ENCODE measurements at places on chromosomes 7 and 10. TPM values are rescaled to one million over a fixed set of nuclear protein-coding genes. Genes with fewer than 3 reads are reported as not detected.
A peak's percentile ranks its signal among the peaks of the same experiment; 100 is the strongest.

Gene PRXL2A
- 39.5 TPM for total RNA-seq

Gene CYP3A4
- total RNA-seq: 1.5 TPM

Gene GNG11
- 1.0 TPM for total RNA-seq

Gene SDK1
- total RNA-seq: 12.0 TPM

Gene IL6
- total RNA-seq: 7.3 TPM

Gene SPDYE16
- 0.24 TPM for total RNA-seq

Gene SPDYE5
- total RNA-seq: not detected

Gene MKX
- total RNA-seq: not detected

Gene GATA3
- 1.8 TPM for total RNA-seq

Gene SPDYE8
- total RNA-seq: not detected

DNA sequence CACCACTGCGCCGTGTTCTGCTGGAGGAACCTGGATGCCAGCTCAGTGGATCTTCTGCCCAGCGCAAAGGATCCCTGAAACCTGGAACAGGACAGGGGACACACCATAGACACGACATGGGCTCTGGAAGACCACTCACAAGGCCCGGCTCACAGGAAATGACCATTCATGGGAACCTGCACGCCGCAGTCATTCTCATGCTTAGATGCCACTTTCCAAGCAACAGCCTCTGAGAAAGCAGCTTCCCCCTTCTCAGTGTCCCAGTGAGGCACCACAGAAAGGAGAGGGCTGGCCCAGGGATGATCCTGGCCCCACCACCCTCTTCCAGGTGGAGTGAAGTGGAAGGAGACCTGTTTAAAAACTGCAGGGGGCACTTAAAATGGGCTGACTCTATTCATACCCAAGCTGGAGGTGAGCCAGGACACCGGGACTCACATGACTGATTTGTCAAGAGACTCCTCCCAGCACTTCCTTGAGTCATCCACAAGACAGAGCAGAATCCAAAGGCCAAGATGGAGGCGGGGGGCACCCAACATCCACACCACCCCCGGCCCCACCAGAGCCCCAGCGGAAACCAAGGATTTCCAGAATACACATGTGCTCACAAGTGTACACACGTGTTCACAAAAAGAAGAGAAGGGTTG, 11.2 kb downstream of the CTBP2 start:
- H3K27ac ChIP-seq: peak overlapping the region; percentile 76
- H3K4me1 ChIP-seq: peaks cover 88% of the 10 kb centered on the region
- peak; percentile 79 for DNase-seq

- no peaks in the 10 kb centered on the region for H3K4me1 ChIP-seq
- H3K36me3 ChIP-seq: no peaks in the 10 kb centered on the region
- no peak for DNase-seq
- H3K4me3 ChIP-seq: no peak overlapping the region
- no peak overlapping the region for H3K27ac ChIP-seq
Measured at GRCh38 chr10:128864554-128865295, 602.3 kb upstream of the MGMT start.

- H3K36me3 ChIP-seq: no peaks in the 10 kb centered on the region
- H3K4me3 ChIP-seq: no peak overlapping the region
- H3K27me3 ChIP-seq: no peaks in the 10 kb centered on the region
- no peak for DNase-seq
- no peak overlapping the region for H3K27ac ChIP-seq
- peaks cover 7% of the 10 kb centered on the region for H3K4me1 ChIP-seq
Measured at GRCh38 chr10:87921931-87922688, 58.7 kb downstream of the PTEN start.

GRCh38 chr10:132981173-132981555, 38.8 kb upstream of the CFAP46 start:
- H3K4me1 ChIP-seq: no peaks in the 10 kb centered on the region
- H3K36me3 ChIP-seq: no peaks in the 10 kb centered on the region
- no peak overlapping the region for H3K27ac ChIP-seq
- DNase-seq: peak; percentile 77
- H3K27me3 ChIP-seq: no peaks in the 10 kb centered on the region
- no peak overlapping the region for H3K4me3 ChIP-seq

DNA sequence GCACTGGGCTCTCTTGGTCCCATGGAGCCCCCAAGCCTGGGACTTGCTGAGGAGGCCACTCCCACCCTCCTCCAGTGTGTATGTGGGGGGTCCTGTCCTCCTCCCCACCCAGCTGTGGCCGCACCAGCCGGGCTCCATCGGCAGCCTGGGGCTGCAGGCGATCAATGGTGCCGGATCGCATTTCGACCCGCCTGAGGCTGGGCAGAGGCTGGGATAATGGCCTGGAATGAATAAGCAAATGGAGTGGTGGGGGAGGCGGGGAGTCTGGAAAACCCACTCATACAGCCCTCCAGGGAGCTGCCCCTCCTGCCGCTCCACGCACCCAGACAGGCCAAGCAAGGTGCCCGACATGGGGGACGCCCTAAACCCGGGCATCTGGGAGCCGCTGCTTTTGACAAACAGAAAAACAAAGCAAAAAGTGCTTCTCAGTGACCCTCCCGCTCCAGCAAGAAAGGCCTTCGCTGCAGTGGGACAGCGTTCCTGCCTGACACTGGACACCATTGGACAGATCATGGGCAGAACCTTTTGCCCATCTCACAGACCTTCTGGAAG, 160.5 kb downstream of the NRF1 start:
- DNase-seq: no peak
- no peak overlapping the region for H3K27ac ChIP-seq
- H3K4me1 ChIP-seq: no peaks in the 10 kb centered on the region
- H3K36me3 ChIP-seq: no peaks in the 10 kb centered on the region
- no peak overlapping the region for H3K4me3 ChIP-seq

- no peak overlapping the region for H3K4me3 ChIP-seq
- H3K4me1 ChIP-seq: no peaks in the 10 kb centered on the region
- no peak for DNase-seq
- no peak overlapping the region for H3K27ac ChIP-seq
- H3K36me3 ChIP-seq: no peaks in the 10 kb centered on the region
Measured at GRCh38 chr10:131656009-131656408, 244.8 kb upstream of the PPP2R2D start.

GRCh38 chr10:651692-652091, 37.8 kb downstream of the DIP2C start:
- no peak overlapping the region for H3K27ac ChIP-seq
- no peaks in the 10 kb centered on the region for H3K36me3 ChIP-seq
- H3K27me3 ChIP-seq: no peaks in the 10 kb centered on the region
- peaks cover 22% of the 10 kb centered on the region for H3K4me1 ChIP-seq
- DNase-seq: peak; percentile 28

DNA sequence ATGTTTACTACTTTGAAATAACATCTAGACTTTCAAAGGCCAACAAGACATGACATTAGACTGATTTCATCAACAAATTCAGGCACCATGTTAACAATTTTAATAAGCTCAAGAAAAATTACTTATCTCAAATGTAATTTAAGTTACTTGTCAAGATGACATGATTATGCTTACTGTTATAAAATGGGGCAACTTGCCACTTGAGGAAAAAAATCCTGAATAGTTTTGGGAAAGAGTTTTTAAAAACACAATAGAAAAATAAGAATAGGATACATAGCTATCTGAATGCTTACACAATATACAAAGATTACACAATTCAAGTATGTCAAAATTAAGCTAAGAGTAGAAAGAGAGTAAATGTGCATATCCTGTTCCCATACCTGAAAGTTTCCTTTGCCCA, 85.4 kb downstream of the RNF32 start:
- no peaks in the 10 kb centered on the region for H3K36me3 ChIP-seq
- H3K27me3 ChIP-seq: no peaks in the 10 kb centered on the region

DNA sequence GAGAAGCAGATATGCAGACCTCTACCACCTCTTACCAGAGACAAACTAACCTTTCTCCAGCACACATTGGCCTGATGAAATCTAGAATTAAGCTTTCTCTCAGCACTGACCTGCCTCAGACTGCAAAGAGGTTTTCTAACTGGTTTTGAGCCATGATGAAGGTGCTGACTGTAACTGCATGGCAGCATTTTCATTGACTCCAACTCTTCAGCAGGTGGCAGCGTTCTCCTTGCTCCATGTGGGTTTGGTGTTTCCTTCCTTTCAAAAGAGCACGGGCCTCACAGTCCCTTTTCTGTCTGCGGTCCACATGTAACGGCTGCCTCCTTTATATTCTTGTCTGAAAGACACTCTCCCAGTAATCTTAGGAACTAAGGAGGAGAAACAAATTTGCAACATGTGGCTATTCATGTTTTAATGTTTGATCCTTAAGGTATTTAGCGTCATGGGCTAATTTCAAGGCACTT, 12.6 kb downstream of the KLLN start:
- no peak overlapping the region for H3K4me3 ChIP-seq
- no peaks in the 10 kb centered on the region for H3K4me1 ChIP-seq
- no peaks in the 10 kb centered on the region for H3K36me3 ChIP-seq
- DNase-seq: no peak
- no peak overlapping the region for H3K27ac ChIP-seq

GRCh38 chr10:132401401-132402118, 4.6 kb downstream of the PWWP2B start:
- peaks cover 19% of the 10 kb centered on the region for H3K36me3 ChIP-seq
- H3K4me1 ChIP-seq: peaks cover 62% of the 10 kb centered on the region
- H3K27ac ChIP-seq: peak overlapping the region; percentile 94
- no peaks in the 10 kb centered on the region for H3K27me3 ChIP-seq

DNA sequence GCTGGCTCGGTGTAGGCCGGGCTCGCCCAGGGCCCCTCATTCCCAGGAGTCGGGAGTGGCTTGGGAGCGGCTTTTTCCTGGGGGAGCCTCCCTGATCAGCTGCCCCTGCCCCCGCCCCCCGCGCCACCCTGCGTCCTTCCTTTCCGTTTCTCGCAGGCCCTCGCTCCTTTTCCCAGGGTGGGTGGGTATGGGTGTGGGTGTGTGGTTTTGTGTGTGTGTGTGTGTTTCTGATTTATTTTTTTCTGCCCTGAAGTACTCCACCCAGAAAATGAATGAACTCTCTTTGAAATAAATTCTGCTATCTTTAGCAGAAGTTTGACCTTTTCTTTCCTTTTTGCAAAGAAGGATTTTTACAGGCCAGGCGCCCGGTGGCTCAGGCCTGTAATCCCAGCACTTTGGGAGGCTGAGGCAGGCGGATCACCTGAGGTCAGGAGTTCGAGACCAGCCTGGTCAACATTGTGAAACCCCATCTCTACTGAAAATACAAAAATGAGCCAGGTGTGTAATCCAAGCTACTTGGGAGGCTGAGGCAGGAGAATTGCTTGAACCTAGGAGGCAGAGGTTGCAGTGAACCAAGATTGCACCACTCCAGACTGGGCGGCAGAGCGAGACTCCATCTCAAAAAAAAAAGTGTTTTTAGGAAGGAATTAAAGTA, 30.0 kb upstream of the AP5Z1 start:
- H3K27ac ChIP-seq: peak overlapping the region; percentile 89
- no peak for DNase-seq
- H3K36me3 ChIP-seq: peaks cover 17% of the 10 kb centered on the region
- H3K4me3 ChIP-seq: peak overlapping the region; percentile 22

DNA sequence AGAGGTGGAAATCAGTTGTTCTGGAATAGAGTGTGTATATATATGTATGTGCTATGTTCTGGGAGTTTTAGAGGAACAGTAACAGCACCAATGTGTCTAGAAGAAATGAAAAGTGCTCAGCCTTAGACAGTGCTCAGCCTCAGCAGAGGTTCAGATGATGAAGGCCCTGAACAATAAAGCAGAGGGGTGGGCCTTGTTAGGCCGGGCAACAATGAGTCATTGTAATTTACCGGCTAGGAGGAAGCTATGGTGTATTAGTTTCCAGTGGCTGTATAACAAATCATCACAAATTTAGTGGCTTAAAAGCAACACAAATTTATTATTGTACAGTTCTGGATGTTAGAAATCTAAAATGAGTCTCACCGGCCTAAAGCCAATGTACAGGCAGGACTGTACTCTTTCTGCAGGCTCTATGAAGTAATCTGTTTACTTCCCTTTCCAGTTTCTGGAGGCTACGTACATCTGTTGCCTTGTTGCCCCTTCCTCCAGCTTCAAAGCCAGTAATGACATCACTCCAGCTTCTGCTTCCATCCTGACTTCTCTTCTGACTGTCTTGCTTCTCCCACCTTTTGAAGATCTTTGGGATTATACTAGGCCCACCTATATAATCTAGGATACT, 84.6 kb downstream of the CH25H start:
- H3K4me1 ChIP-seq: no peaks in the 10 kb centered on the region
- H3K27me3 ChIP-seq: no peaks in the 10 kb centered on the region
- H3K27ac ChIP-seq: peak overlapping the region; percentile 31
- no peak overlapping the region for H3K4me3 ChIP-seq
- no peaks in the 10 kb centered on the region for H3K36me3 ChIP-seq

- H3K36me3 ChIP-seq: no peaks in the 10 kb centered on the region
- no peak overlapping the region for H3K4me3 ChIP-seq
- no peaks in the 10 kb centered on the region for H3K27me3 ChIP-seq
- no peak for DNase-seq
- no peak overlapping the region for H3K27ac ChIP-seq
Measured at GRCh38 chr10:11081408-11081807, 63.7 kb downstream of the CELF2 start.

- no peaks in the 10 kb centered on the region for H3K36me3 ChIP-seq
- H3K4me3 ChIP-seq: no peak overlapping the region
- DNase-seq: no peak
- no peaks in the 10 kb centered on the region for H3K27me3 ChIP-seq
- no peaks in the 10 kb centered on the region for H3K4me1 ChIP-seq
Measured at GRCh38 chr7:148828965-148829364, 55.1 kb downstream of the EZH2 start.

GRCh38 chr10:63710703-63711102, 189.5 kb downstream of the REEP3 start:
- H3K36me3 ChIP-seq: no peaks in the 10 kb centered on the region
- H3K4me3 ChIP-seq: no peak overlapping the region
- H3K27me3 ChIP-seq: no peaks in the 10 kb centered on the region
- peaks cover 40% of the 10 kb centered on the region for H3K4me1 ChIP-seq
- DNase-seq: no peak

DNA sequence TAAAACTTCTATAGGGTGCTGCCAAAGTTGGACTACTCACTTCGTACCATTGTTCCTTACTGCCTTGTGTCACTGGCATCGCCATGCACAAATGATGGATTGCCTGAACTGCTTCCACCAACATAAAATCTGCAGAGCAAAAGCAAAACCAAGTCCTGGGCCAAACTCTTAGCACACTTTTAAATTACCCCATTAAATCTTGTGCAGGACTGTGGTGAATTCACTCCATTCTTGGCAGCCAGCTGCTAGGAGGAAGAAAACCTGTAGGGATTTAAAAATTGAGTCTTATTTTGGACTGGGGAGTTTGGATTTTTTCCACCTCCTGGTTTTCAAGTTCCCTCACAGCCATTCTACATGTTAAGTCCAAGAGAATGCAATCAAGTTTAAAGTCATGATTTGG, 646.9 kb downstream of the SORCS3 start:
- H3K27ac ChIP-seq: no peak overlapping the region
- no peaks in the 10 kb centered on the region for H3K4me1 ChIP-seq
- no peak overlapping the region for H3K4me3 ChIP-seq
- no peak for DNase-seq
- no peaks in the 10 kb centered on the region for H3K36me3 ChIP-seq

GRCh38 chr10:129472696-129473555, 5.9 kb downstream of the MGMT start:
- H3K27me3 ChIP-seq: no peaks in the 10 kb centered on the region
- no peak overlapping the region for H3K27ac ChIP-seq
- H3K4me3 ChIP-seq: no peak overlapping the region
- H3K4me1 ChIP-seq: no peaks in the 10 kb centered on the region
- no peaks in the 10 kb centered on the region for H3K36me3 ChIP-seq
